ENCODE measurements at places on chromosomes 1 and 21.

- DNase-seq: no peak
Measured at GRCh38 chr1:226026833-226027232, 27.7 kb upstream of the SDE2 start.

DNA sequence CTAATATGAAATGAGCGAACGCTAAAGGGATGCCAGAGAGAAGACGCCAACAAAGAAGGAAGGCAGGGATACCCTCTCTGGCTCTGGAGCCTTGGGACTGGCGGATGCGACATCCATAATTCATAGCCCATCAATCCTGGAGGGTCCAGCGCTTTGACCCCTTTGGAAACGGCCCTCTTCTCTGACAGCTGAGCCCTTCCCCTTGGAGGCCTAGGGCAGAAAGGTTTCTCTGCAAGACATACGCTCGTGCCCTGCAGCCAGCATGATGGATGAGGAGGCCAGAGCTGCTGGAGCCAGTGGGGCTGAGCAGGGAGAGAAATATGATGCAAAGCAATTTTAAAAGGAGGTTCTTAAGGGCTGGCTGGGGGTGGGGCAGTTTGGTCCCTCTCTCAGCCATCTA lies 22.2 kb downstream of the OPTC start:
- DNase-seq: no peak

DNA sequence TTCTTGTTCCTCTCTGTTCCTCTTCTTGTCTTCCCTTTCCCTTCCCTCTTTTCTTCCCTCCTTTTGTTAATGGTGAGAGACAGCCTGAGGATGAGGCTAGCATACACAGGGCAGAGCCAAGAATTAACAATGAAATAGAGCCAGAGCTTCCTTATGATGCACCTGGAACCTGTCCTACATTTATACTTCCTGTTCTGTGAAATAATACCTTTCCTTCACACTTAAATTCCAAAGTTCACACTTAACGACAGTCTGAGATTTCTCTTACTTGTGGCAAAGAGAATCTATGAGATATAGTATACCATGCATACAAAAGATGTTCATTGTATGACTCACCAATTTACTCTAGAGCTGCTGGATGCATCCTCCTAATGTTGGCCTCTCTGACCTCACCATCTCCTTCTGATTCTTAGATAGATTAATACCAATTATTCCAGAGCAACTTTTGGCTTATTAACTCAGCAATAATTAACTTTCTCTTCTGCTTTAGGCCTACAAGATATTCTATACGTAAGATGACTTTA lies 30.8 kb upstream of the TSNAX start:
- DNase-seq: no peak

GRCh38 chr1:162626761-162627160 lies 5.5 kb upstream of the DDR2 start:
- DNase-seq: no peak

- no peak for DNase-seq
Measured at GRCh38 chr1:110916669-110917306, 43.8 kb downstream of the CD53 start.

- no peak for DNase-seq
Measured at GRCh38 chr1:191125950-191126349, 648.3 kb upstream of the BRINP3 start.

GRCh38 chr1:161287482-161288054 lies 22.2 kb downstream of the MPZ start:
- DNase-seq: no peak

GRCh38 chr1:28885472-28885877 lies 28.9 kb upstream of the EPB41 start:
- DNase-seq: no peak

DNA sequence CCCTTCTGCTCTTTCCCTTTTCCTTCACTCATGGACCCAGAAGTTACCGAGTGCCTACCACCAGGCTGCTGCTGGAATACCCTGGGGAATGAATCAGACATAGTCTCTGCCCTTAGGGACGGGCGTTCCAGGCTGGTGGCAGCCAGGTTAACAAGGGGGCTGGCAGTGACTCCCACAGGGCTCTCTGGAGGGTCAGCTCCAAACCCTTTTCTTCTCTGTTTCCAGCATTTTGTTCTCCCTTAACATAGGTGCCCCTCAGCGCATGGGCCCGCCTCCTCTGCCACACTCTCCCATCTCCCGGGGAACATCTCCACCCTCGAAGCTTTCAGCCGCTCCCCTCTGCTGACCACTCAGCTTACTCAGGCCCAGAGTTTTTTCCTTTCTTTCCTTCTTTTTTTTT lies 62.9 kb upstream of the LRP8 start:
- DNase-seq: no peak

- no peak for DNase-seq
Measured at GRCh38 chr1:168095476-168095875, 41.3 kb downstream of the GPR161 start.

DNA sequence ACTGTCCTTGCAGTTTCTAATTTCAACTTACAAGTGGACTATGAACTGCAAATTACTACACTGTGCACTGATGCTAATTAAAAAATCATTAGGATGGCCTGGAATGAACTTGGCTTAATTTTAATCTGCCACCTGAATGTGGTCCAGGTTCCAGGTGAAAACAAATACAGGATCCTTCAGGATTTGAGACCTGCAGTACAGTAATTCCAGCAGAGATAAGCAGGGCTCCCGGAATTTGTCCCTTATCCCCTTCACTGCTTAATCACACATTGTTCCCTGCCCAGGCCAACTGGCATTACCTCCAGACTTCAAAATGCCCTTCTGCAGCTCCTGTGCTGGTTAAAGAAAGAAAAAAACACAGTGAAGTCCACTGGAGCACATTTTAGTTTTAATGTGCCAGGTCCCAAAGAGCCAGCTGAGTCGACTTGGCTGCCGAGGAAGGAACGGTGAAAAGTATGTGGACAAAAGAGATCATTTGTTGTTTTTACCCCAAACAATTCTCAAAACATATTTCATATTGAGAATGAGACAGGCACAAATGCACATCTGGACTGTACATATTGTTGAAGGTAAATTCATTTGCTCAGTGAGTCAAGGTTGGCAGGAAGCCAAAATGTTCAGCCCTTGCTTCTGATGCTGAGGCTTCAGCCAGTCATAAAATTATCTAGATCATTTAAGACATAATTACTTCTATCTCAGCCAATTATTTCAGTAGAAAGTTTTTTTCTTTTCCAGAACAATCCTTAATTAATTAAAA lies 28.3 kb downstream of the DEGS1 start:
- DNase-seq: no peak

DNA sequence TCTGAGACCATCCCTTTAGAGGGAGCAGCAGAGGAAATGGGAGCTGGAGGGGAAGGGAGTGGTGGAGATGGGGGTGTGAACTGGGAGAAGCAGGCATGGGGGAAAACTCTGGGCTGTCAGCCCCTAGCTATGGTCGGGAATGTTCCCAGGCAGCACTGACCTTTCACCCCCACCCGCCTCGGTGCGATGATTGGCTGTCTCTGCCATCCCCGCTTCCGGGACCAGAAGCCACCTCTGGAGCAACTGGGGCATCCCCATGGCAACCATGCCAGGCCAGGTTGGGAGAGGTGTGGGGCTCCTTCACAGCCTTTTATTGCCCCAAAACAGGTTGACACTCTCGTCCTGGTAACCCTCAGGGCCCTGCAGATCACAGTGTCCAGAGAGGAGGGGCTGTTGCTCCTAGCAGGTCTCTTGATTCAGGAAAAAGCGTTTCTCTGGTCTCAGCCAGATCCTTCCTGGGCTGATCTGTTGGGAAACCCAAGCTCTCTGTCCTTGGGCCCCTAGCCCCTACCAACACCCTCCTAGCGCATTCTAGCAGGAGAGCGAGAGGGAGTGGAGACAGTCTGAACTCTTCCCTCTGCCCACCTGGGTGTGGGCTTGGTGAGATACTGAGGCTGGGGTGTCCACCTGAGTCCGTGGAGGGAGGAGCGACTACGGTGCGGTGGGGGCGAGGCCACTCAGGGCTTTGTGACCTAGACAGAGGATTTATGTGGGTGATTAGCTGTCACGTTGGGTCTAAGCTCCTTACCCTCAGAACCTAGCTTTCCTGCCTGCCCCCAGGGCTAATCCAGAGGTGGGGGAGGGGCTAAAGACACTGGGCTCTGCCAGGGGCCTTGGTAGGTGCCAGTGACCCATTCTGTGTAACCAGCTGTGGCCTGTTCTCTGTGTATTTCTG lies 12.2 kb upstream of the SLC6A9 start:
- no peak for DNase-seq

- DNase-seq: no peak
Measured at GRCh38 chr1:222629921-222630535, 12.1 kb downstream of the MIA3 start.

- DNase-seq: no peak
Measured at GRCh38 chr1:94819238-94819944, 766 bp upstream of the SLC44A3 start.

GRCh38 chr1:6954591-6954990 lies 169.3 kb downstream of the CAMTA1 start:
- no peak for DNase-seq

DNA sequence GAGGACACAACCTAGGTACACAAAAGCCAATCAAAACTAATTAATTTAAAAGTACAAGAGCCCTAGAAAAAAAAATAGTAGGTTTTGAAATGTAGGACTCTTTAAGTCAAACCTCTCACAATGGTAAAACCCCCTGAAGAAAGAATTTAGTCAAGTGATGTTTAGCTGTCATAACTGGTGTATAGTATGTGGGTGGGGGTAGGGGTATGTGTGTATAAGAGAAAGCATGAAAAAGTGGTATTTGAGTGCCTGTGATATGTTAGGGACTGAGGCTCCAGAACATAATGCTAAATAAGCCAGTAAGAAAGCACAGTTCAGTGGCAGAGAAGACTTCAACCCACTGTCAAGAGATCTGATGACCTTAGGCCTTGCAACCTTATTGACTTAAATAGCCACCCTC lies 507.9 kb downstream of the TTLL7 start:
- no peak for DNase-seq

- no peak for DNase-seq
Measured at GRCh38 chr1:28915031-28915895, 894 bp downstream of the EPB41 start.

DNA sequence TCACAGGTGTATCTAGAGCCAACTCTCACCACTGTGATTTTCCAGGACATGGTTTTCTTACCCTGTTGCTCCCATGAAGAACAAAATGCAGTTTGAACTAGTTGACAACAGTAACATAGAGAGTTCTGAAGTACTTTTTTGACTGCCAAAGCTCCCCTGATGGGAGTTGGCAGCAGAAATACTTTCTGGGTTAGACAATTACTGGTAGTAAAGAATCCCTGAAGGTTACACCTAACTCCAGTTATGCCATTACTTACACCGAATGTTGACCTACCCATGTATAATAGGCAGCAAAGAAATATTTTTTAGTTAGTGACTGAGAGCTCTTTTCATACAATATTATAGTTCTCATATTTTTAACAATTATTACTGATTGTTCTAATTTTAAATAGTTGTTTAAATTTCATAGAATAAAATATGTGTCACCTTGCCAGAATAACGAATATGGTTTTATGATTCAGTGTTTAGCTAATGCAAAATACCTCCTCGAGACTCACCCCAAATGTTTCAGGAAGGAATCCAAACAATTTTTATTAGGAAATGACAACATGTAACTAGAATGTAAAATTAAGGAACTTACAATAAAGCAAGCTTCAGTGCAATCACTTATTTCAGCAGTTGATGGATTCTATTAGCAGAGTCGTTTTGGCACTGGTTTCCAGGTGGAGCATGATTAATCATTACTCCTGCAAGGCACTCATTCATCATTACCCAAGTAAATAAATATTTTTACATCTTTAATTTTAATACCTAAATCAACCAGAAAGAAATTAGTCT lies 237.6 kb downstream of the MRPL39 start:
- DNase-seq: no peak

DNA sequence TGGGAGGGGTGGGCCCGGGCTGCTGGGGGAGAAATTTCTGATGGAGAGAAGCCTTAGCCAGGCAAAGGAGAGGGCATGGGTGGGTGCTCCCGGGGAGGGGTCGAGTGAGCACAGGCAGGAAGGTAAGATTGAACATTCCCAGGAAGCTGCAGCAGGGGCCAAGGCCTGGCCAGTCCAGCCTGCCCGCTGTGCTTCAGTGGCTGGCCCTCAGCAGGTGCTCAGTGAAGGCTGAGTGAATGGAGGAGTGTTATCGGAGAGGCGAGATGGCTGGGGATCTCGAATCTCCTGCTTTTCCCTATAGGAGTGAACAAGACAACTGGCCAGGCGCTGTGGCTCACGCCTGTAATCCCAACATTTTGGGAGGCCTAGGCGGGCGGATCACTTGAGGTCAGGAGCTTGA lies 20.9 kb downstream of the SPSB1 start:
- DNase-seq: no peak

GRCh38 chr1:68453060-68453670 lies 3.4 kb upstream of the RPE65 start:
- DNase-seq: no peak

GRCh38 chr1:63134501-63135173 lies 187.7 kb upstream of the FOXD3 start:
- no peak for DNase-seq

GRCh38 chr1:89989099-89989498 lies 5.8 kb upstream of the ZNF326 start:
- DNase-seq: no peak

GRCh38 chr1:10225573-10225972 lies 15.2 kb downstream of the KIF1B start:
- DNase-seq: no peak

Measured in breast epithelium (tissue), 4 donors.